ENCODE measurements at places on chromosomes 7 and 10.

DNA sequence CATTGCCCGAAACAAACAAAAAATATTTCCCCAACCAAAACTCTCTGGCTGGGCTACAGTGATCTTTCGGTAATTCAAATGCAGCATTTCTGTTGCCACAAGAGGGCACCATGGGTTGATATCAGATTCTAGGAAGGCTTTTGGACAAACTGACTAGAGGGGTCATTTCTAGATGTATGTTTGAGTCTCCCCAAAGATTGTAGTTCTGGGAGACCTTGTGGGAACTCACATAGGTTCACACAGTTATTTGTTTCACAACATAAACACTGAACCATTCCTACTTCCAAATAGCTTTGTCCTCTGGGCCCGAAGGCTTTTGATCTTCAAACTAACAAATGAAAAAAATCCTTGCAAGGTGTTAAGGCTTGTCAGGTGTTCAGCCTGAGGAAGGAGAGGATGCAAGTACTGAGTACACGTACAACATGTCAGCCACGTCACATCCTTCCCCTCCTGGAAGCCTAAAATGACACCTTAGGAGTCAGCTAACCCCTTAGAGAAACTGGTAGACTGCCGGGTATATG is 37.0 kb upstream of the IL15RA start:
- H3K27ac ChIP-seq, result no peak overlapping the region
- H3K27me3 ChIP-seq, result no peaks in the 10 kb centered on the region
- no peak overlapping the region for H3K4me3 ChIP-seq
- H3K4me1 ChIP-seq, result peaks cover 24% of the 10 kb centered on the region

DNA sequence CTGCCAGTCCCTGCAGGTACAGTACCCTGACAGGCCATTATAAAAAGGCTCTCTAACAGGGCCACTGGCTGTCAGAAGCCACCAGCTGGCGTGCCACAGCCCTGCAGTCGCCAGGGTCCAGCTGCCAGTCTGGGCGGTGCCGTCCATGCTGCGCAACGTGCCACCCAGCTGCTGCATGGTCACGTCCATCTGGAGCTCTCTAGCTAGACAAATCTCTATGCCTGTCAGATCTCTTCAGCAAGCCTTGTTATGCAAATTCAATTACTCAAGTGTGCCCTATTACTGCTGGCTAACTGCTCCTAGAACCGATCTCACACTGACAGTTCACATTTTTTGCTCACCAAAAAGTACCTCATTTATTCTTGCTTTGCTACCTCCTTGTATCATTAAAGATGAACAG is 75.9 kb downstream of the HIBADH start:
- no peak for DNase-seq
- no peaks in the 10 kb centered on the region for H3K4me1 ChIP-seq
- H3K4me3 ChIP-seq, result no peak overlapping the region
- H3K27ac ChIP-seq, result no peak overlapping the region
- H3K27me3 ChIP-seq, result no peaks in the 10 kb centered on the region

- H3K4me1 ChIP-seq, result no peaks in the 10 kb centered on the region
- no peak overlapping the region for H3K27ac ChIP-seq
- no peaks in the 10 kb centered on the region for H3K36me3 ChIP-seq
- H3K27me3 ChIP-seq, result no peaks in the 10 kb centered on the region
- no peak for DNase-seq
Measured at GRCh38 chr10:70982443-70982842, 94.1 kb upstream of the PCBD1 start.

DNA sequence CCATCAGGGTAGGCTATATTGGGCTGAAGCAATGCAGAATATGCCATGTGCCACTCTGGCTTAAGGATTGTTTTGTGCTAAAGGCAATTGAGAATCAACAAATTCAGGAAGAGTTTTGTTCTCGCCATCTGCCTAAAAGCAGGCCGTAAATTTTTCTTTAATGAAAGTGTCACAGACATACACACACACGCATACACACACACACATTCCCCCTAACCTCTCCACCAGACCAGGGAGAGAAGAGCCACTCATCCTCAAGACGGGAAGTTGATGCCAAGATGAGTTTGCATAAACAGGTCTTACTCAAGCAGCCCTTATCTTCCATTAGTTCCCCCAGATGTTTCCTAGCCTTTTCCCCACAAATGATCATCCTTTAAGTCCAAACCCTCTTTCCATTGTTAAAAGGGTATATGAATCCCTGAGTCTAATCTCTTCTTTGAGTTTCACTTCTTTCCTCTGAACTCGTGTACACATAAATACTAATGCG is 59.6 kb upstream of the TRIM24 start:
- H3K27me3 ChIP-seq, result no peaks in the 10 kb centered on the region
- H3K4me3 ChIP-seq, result no peak overlapping the region
- no peak overlapping the region for H3K27ac ChIP-seq

GRCh38 chr10:119360181-119360921 is 153.0 kb downstream of the GRK5 start:
- H3K4me1 ChIP-seq, result peaks cover 7% of the 10 kb centered on the region
- peak overlapping the region; percentile 29 for H3K27ac ChIP-seq
- DNase-seq, result no peak
- H3K27me3 ChIP-seq, result no peaks in the 10 kb centered on the region
